ENCODE measurements at places on chromosomes 16 and 17.

DNA sequence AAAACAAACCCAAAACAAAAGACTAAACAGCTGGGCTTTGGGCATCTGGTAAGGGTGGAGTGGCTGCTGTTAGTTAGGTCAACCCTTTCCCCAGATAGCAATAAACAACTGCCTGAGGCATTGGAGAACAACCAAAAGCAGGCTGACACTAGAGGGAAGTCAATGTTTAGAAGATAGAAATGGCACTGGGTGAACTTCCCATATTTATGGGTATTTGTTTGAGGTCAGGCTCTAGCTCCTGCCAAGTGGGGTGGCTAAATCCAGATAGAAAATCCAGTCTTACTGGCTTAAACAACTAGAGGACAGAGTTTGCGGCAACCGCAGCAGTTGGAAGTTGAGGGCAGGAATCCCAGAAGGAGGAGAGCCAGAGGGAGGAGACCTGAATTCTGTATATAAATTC lies 79.4 kb downstream of the SDK2 start:
- DNase-seq = no peak

GRCh38 chr17:43628089-43628650 lies 33.6 kb downstream of the MEOX1 start:
- DNase-seq = no peak

GRCh38 chr16:58515871-58516767 lies 802 bp downstream of the SETD6 start:
- DNase-seq = peak; percentile 3

DNA sequence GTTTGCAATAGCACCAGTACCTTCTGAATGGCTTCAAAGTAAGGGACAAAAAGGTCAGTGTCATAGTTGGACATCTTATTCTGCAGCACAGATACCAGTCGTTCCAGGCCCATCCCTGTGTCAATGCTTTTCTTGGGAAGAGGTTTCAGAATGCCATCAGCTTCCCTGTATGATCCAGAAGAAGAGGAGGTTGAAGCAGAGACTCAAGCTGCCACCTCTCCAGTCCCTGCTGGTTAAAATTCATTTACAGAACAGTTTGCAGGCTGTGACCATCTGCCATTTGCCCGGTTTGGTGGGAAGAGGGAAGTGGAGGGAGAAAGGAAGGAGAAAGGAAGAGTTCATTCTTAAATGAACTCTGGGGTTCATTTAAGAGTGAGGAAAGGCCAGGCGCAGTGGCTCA lies 18.4 kb upstream of the EXOSC6 start:
- no peak for DNase-seq

- no peak for DNase-seq
These were observed 10.9 kb downstream of the OTOP3 start for GRCh38 chr17:74946641-74947040.

DNA sequence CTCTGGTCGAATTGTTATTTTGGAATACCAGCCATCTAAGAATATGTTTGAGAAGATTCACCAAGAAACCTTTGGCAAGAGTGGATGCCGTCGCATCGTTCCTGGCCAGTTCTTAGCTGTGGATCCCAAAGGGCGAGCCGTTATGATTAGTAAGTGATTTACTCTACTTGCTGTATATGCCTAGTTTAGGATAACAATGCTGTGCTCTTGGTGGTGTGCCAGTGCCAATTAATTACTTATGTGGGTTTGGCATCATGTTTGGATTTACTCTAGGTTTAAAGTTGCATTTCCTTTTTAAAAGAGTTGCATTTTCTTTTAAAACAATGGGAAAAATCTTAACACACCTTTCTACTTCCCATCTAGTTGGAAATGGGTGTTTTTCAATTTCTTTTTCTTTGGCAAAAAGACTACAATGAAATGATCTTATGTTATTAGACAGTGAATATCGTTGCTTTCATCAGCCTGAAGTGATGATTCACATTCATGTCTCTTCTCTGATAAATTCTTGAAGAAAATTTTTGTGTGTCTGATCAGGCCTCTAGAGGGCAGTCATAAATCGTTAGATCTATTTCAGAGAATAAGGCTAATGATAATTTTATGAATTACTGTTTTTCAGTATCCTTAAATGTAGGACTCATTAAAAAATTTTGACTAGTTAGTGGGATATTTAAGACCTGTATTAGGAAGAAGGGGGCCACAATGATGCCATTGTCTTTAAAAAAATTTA lies 5.6 kb downstream of the SF3B3 start:
- no peak for DNase-seq

- no peak for DNase-seq
These were observed 99.7 kb downstream of the CHD9 start for GRCh38 chr16:53154513-53154912.
